ENCODE measurements at places on chromosomes 1 and 21. TPM values are rescaled to one million over a fixed set of nuclear protein-coding genes. Genes with fewer than 3 reads are reported as not detected.

DNA sequence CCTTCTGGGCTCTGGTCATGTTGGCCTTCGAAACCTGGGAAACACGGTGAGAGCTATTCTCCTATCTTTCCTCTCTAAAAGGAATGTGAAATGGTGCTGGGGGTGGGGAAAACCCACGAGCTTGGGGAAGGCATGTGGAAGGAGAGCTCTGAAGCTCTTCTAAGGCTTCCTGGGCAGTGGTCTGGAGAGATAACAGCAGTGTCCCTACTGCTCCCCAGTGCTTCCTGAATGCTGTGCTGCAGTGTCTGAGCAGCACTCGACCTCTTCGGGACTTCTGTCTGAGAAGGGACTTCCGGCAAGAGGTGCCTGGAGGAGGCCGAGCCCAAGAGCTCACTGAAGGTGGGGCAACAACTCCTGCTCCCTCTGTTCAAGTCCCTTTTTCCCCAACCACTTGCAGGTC is 2.8 kb downstream of the USP21 start:
- H3K4me3 ChIP-seq, result no peak overlapping the region
- H3K4me1 ChIP-seq, result peaks cover 8% of the 10 kb centered on the region
- no peaks in the 10 kb centered on the region for H3K27me3 ChIP-seq

GRCh38 chr21:32332463-32332951 is 33.9 kb downstream of the MRAP start:
- no peaks in the 10 kb centered on the region for H3K36me3 ChIP-seq
- no peak overlapping the region for H3K27ac ChIP-seq
- no peaks in the 10 kb centered on the region for H3K27me3 ChIP-seq
- no peak for DNase-seq

- no peak overlapping the region for H3K27ac ChIP-seq
- no peaks in the 10 kb centered on the region for H3K27me3 ChIP-seq
- no peaks in the 10 kb centered on the region for H3K36me3 ChIP-seq
- H3K4me3 ChIP-seq, result no peak overlapping the region
Measured at GRCh38 chr1:4797016-4797410, 142.6 kb downstream of the AJAP1 start.

DNA sequence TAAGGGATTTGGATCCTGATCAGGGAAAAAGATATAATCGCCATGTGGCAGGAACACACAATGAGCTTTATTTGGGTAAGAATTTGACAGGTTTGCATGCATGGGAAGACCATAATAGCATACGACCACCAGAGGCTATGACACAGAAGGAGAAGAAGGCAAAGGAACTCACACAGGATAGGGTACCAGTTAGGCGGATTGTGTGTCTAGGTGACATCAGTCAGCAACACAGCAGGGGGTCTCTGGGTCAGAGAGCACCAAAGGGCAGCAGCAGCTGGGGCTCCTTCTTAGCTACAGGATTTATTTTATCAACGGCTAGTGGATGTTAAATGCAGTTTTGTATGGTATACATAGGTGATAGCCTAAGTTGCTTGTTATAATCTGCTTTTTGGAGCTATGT is 551.3 kb downstream of the KCNT2 start:
- no peak overlapping the region for H3K4me3 ChIP-seq
- no peak for DNase-seq
- H3K27ac ChIP-seq, result no peak overlapping the region

DNA sequence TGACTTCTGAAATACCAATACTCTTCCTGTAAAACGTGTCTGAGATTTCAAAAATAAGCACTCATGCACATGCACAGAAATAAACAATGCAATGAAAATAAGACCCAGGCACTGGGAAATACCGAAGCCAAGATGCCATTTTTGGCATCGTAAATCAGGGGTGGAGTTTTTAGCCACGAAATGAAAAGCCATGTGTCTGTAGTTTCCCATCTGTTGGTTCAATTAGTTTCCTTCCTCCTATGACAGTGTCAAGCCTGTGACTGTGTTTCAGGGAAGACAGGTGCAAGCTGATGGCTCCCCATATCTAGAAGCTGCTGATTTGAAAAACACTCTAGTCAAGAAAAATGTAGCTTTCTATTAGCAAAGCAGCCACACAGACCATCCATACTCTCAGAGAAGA is 480.4 kb upstream of the CAMK1G start:
- no peaks in the 10 kb centered on the region for H3K36me3 ChIP-seq
- H3K27ac ChIP-seq, result no peak overlapping the region
- no peaks in the 10 kb centered on the region for H3K4me1 ChIP-seq
- no peak overlapping the region for H3K4me3 ChIP-seq

DNA sequence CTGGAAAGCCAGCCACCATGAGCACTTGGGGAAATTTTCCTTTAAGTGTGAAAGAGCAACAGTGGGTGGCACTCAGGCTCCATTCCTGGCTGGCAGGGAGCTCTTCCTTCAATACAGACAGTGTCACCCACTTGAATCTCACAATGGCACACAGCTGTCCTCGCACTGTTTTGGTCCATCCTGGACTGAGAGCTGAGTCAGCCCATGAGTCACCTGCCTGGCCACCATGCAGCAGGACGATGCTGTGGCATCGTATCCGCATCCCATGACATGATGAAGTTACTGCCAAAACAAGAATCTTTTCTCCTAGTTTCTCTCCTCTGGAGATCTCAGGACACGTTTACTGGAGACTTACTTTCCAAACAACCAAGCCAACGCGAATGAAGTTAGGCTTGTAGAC is 6.0 kb downstream of the TMPRSS2 start:
- DNase-seq, result no peak
- H3K27ac ChIP-seq, result peak overlapping the region; percentile 95
- no peak overlapping the region for H3K4me3 ChIP-seq

DNA sequence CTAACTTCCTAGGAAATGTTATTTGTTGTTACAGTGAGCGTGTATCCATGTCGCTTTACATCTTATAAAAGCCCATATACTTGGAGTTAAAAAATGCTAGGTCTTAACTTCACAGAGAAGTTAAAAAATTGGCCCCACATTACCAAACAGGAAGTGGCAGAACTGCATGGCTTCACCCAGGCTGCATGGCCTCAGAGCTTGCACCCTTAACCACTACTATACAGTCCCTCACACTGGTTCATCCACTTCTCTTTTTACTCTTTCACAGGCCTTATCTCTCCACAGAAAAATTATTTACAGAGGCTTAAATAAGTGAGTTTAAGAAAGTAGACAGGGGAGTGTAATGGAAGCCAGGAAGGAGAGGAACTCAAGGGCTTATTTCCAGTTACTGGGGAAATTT is 402.5 kb downstream of the HHAT start:
- DNase-seq, result no peak
- peaks cover 14% of the 10 kb centered on the region for H3K27me3 ChIP-seq
- no peak overlapping the region for H3K4me3 ChIP-seq
- H3K27ac ChIP-seq, result no peak overlapping the region
- H3K4me1 ChIP-seq, result no peaks in the 10 kb centered on the region

DNA sequence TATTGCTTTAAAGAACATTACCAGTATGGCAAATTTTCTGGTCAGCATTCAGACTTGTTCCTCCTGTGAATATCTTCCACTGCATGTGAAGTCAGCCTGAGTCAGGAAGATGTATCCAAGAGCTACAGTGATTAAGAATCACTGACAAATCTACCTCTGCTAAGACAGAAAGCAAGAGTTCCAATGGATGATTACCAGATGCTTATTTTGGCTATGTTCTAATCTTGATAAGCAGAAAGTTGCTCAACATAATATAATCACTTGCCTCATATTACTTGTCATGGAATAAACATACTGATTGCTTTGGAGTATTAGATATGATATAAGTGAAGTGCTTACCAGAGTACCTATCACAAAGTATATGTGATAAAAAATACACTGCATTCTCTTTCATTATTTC is 738.1 kb downstream of the ADGRL2 start:
- H3K27me3 ChIP-seq, result no peaks in the 10 kb centered on the region
- no peak overlapping the region for H3K27ac ChIP-seq
- no peak overlapping the region for H3K4me3 ChIP-seq
- no peaks in the 10 kb centered on the region for H3K4me1 ChIP-seq
- no peaks in the 10 kb centered on the region for H3K36me3 ChIP-seq

GRCh38 chr1:212077028-212077427 is 41.5 kb downstream of the DTL start:
- H3K27me3 ChIP-seq, result no peaks in the 10 kb centered on the region
- H3K27ac ChIP-seq, result no peak overlapping the region
- no peaks in the 10 kb centered on the region for H3K36me3 ChIP-seq
- no peak for DNase-seq
- no peak overlapping the region for H3K4me3 ChIP-seq
- H3K4me1 ChIP-seq, result no peaks in the 10 kb centered on the region

GRCh38 chr1:224234017-224234416 is 51.0 kb downstream of the DEGS1 start:
- DNase-seq, result no peak
- no peaks in the 10 kb centered on the region for H3K4me1 ChIP-seq
- no peaks in the 10 kb centered on the region for H3K36me3 ChIP-seq
- no peaks in the 10 kb centered on the region for H3K27me3 ChIP-seq
- H3K4me3 ChIP-seq, result no peak overlapping the region

DNA sequence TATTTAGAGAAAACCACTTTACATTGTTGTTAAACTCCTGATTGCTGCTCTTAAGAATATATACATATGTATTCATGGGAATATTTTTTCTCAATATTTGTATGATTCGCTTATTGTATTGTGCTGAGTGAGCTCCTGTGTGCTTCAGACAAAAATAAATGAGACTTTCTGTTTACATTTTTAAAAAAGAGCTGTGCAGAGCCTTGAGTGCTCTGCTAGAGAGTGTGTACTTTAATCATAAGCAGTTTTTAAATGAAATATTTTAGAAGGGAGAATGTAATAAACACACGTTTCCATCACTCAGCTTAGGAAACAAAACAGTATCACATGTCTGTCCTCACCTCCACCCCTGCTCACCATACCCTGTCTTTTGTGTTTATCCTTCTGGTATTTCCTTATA is 9.7 kb downstream of the PTPN14 start:
- no peak overlapping the region for H3K27ac ChIP-seq
- H3K4me1 ChIP-seq, result no peaks in the 10 kb centered on the region
- H3K4me3 ChIP-seq, result no peak overlapping the region
- no peaks in the 10 kb centered on the region for H3K36me3 ChIP-seq
- DNase-seq, result no peak

DNA sequence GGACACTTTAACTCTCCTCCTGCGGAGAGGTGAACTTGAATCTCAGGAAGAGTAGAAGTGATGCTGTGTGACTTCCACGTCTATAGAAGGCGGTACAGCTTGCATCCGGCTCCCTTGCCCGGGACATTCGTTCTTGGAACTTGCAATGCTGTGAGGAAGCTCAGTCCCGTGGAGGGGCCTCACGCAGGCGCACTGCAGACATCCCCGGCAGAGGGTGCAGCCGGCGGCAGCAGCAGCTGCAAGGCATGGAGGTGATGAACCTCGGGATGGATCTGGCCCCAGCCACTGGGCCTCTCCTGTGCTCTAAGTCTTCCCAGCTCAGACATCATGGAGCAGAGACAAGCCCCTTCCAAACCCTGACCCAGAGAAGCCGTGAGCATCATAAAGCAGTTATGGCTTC is 61.8 kb upstream of the SOD1 start:
- no peak overlapping the region for H3K27ac ChIP-seq
- H3K4me1 ChIP-seq, result no peaks in the 10 kb centered on the region
- no peaks in the 10 kb centered on the region for H3K27me3 ChIP-seq
- no peaks in the 10 kb centered on the region for H3K36me3 ChIP-seq
- DNase-seq, result no peak

GRCh38 chr1:61404597-61405376 is 320.2 kb downstream of the TM2D1 start:
- no peak overlapping the region for H3K27ac ChIP-seq
- H3K4me1 ChIP-seq, result peaks cover 17% of the 10 kb centered on the region
- no peak overlapping the region for H3K4me3 ChIP-seq

Gene SLAMF8
- 0.57 TPM for total RNA-seq

Gene KCNA10
- total RNA-seq, result not detected

Gene CA6
- total RNA-seq, result not detected

Gene SLFNL1
- 0.52 TPM for total RNA-seq

All from hepatocyte (in vitro differentiated cells).